ENCODE measurements at places on chromosomes 11 and 22.

- DNase-seq: no peak
These were observed 167.8 kb downstream of the DLG2 start for GRCh38 chr11:85459304-85459703.

- peak; percentile 19 for DNase-seq
These were observed 19.3 kb upstream of the CBX7 start for GRCh38 chr22:39171623-39172264.

DNA sequence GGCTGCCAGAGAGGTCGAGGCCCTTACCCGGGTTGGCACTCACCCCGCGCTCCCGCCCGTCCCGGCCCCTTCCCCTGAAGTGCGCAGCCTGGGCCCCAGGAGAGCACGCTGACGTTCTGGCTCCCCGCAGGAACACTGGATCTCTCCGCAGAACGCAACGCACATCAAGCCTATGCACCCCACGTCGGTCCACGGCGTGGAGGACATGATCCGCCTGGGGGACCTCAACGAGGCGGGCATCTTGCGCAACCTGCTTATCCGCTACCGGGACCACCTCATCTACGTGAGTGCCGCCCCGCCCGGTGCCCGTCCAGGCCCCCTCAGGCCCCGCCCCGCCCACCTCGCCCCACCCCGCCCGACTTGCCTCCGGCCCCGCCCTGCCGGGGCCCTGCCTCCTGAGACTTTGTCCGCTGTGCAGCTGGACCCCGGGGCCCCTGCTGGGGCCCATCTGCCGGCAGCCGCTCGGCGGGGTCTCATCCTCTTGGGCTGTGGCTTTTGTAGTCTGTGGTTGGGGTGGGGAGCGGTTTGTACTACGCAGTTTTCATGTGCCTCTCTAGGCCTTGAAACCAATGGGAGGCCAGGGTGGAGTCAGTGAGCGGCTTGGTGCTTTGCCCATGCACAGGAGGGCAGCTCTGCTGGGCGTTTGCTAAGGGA is 19.7 kb downstream of the MYO7A start:
- no peak for DNase-seq

DNA sequence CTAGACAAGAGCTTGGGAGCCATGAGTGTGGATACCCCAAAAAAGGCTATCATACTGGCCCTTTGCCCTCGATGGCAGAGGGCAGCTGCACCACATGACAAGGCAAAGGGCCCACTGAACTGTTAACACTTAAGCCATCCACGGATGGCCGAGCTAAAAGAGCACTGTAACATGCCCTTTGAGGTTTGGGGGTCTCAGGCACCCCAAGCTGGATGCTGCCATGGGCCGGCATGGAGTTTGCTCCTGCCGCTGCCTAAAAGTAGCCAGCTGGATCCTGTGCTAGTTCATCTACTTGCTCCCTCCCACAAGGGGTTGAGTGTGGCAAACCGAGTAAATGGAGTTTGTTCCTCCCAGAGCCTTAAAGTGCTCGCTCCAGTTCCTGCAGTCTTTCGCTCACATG is 383.2 kb upstream of the LRRC4C start:
- no peak for DNase-seq

GRCh38 chr11:73942010-73942409 is 8.8 kb upstream of the DNAJB13 start:
- DNase-seq: peak; percentile 23

GRCh38 chr11:113664069-113664980 is 41.8 kb downstream of the TMPRSS5 start:
- DNase-seq: no peak

- DNase-seq: no peak
These were observed 24.4 kb downstream of the KCTD17 start for GRCh38 chr22:37075822-37076433.

- no peak for DNase-seq
These were observed 889 bp downstream of the NUDT8 start for GRCh38 chr11:67628710-67629385.

- no peak for DNase-seq
These were observed 122.9 kb downstream of the MAML2 start for GRCh38 chr11:96219981-96220623.

DNA sequence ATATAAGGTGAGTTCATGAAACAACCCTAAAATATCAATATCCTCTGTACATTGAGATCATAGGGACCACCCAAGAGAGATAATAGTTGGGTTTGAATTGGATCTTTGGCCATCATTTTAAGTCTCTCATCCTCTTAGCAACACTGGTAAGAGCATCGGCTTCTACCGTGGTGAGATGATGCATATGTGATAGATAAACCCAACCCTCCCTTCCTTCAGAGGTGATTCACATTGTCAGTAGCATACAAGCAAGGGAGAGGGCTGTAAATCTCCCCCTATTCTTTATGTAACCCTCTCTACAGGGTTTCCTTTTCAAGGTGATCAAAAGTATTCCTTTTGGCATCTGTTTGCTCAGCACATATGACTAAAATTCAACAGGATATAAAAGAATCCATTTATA is 102.4 kb upstream of the MTMR2 start:
- DNase-seq: no peak

DNA sequence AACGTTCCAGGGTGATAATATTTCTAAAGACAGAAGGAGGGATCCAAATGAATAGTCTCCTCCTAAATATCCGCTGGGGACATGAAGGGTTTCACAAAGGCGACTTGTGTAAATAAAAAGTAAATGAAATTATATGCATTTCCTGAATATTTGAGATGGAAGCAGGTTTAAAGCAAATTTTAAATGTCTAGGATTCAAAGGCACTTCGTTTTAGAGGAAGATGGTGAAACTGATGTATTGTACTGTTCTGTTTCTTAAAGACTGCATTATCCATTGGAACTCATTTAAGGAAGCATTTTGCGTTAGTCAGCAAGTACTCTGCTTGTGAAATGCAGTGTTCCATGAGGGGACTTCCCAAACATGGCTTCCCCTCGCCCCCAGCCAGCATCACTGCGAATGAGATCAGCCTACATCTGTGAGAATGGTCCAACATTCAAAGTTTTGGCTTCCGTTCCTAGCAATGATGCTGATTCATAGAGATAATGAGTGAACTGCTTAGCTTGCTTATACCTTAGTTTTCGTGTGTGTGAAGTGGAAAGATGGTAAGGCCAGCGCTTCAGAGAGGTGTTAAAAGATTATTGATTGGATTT is 1.5 kb downstream of the RAB39A start:
- DNase-seq: peak; percentile 53

DNA sequence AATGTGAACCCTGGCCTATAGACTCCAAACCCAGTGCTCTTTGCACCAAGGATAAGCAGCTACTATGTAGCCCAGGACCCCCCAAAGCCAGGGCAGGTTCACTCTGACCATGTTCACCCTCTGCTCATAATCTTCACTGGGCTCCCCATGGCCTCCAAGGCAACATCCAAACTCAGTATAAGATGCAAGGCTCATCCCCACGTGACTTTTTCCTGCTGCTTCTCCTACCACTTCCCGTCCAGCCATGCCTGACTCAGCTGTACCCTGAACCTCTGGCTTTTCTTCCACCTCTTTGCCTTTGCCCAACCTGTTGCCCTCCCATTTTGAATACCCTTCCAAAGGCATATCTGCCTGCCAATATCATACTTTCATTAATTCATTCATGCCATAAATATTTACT is 27.8 kb downstream of the PDE2A start:
- DNase-seq: no peak

- no peak for DNase-seq
These were observed 632 bp downstream of the OR10Q1 start for GRCh38 chr11:58227956-58228615.

DNA sequence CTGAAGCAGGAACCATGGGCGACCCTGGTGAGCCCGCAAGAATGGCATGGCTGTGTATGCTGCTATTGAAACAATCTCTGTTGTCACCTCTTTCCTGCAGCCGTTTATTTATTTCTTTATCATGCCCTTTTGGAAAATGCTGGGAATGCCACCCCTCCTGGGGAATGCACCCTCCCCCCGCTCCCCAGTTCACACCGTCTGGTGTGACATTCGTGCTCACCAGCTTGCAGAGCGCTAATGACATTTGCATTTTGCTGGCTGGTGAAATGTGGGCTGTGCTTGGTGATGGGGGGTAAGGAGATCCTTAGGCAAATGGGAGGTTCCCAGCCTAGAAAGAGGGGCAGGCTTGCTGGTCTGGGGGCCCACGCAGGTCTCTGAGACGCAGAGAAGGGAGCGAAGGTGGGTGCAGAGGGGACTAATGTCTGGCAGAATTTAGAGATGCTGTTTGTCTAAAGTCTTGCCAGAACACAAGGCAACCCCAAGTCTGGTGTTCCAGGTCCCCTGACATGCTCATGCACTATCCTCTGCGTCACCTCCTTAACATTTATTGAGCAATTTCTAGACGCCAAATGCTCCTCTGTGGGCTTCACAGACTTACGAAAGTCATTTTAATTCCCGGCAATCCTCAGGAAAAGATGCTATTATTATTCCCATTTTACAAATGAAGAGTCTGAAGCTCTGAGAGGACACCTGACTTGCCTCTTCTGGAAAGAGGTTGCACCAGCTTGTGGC is 91.7 kb downstream of the TP53I11 start:
- DNase-seq: peak; percentile 60

GRCh38 chr11:66417000-66417399 is 3.8 kb upstream of the NPAS4 start:
- no peak for DNase-seq

DNA sequence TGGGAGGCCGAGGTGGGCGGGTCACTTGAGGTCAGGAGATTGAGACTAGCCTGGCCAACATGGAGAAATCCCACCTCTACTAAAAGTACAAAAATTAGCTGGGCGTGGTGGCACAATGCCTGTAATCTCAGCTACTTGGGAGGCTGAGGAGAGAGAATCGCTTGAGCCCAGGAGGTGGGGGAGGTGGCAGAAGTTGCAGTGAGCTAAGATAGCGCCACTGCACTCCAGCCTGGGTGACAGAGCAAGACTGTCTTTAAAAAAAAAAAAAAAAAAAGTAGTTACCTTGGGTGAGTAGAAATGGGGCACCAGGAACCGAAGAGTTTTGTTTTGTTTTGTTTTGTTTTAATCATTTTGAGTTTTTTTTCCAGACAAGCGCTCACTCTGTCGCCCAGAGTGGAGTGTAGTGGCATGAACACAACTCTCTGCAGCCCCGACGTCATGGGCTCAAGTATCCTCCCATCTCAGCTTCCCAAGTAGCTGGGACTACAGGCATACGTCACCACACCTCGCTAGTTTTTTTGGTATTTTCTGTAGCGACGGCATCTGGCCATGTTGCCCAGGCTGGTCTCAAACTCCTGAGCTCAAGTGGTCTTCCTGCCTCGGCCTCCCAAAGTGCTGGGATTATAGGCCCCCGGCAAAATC is 15.8 kb downstream of the THAP12 start:
- DNase-seq: no peak

DNA sequence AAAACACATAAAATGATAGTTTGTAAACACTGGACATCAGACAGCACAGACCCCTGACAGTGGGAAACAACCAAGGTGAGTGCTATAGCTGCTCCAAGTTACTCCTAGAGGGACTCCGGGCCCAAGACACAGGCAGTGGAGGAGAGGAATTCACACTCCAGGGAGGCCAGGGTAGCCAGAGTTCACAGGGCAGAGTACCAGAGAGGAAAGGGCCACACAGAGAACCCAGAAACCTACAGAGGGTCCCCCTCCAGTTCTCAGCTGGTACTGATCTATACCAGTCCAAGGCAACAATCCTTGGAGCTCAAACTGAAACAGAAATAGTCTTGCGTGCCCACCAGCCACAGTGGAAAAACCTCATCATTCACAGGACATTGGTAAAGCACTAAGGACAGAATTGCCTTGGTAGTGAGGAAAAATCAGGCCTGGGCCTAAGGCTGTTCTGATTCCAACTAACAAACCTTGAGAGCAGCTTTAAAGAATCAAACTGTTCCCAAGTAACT is 7.6 kb downstream of the VPS37C start:
- DNase-seq: no peak

DNA sequence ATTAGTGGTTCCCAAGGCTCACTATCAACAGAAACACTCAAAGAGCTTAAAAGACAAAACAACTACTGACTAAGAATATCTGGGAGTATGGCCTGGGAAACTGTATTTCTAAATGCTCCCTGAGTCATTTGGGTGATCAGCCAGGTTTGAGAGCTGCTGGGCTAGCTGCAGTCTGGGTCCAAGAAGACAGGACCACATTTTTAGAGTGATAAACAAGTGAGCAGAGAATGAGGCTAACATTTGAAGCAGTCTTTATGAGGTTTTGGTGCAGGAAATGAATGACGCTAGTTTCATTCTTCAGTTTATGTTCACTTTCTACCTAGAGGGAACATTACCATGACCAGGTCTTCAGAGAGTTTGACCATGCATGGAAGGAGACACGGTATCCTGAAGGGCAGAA is 97.7 kb downstream of the TEAD1 start:
- DNase-seq: no peak

GRCh38 chr11:121741351-121741760 is 288.6 kb upstream of the SORL1-AS1 start:
- no peak for DNase-seq

- DNase-seq: no peak
These were observed 105.4 kb downstream of the TTC28 start for GRCh38 chr22:28574159-28574788.

GRCh38 chr11:126391970-126392632 is 36.6 kb downstream of the ST3GAL4 start:
- peak; percentile 23 for DNase-seq

- DNase-seq: no peak
These were observed 59.9 kb upstream of the C11orf58 start for GRCh38 chr11:16678466-16679116.

DNA sequence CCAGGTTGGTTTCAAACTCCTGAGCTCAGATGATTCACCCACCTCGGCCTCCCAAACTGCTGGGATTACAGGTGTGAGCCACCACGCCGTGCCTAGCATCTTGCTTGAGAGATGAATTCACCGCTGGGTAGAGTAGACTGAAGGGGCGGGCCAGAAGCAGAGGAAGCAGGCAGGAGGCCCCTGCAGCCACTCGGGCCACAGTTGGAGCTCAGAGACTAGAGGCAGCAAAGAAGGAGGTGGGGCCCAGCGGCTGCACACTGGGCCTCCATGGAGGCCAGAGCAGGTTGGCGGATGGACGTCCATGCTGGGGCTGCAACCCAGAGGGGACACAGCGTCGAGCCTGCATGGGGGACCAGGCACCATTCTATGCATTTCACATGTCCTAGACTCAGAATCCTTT is 88.4 kb upstream of the FGF3 start:
- no peak for DNase-seq

DNA sequence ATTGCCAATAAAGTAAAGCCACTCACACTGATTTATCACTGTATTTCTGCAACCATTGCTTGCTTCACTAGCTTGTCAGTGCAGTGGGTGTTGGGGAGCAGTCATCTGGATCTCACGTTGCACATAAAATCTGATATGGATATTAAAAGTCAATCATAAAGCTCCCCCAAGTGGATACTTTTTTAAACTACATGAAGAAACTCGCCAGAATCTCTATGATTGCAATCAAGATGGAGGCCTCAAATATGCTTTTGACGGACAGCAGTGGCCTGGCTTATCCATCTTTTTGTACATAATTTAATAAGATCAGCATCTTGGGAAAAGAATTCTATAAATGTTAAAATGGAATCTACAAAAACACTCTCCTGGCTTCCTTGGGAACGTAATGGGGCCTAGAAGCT is 137.7 kb downstream of the WT1 start:
- DNase-seq: peak; percentile 77

GRCh38 chr11:65492637-65493366 is 6.0 kb upstream of the MALAT1 start:
- DNase-seq: peak; percentile 85

GRCh38 chr11:71248656-71249055 is 3.7 kb downstream of the SHANK2 start:
- no peak for DNase-seq
